ENCODE measurements at places on chromosomes 7 and 10. TPM values are rescaled to one million over a fixed set of nuclear protein-coding genes. Genes with fewer than 3 reads are reported as not detected.

GFRA1 gene
- polyA plus RNA-seq, result 2.7 TPM

DNA sequence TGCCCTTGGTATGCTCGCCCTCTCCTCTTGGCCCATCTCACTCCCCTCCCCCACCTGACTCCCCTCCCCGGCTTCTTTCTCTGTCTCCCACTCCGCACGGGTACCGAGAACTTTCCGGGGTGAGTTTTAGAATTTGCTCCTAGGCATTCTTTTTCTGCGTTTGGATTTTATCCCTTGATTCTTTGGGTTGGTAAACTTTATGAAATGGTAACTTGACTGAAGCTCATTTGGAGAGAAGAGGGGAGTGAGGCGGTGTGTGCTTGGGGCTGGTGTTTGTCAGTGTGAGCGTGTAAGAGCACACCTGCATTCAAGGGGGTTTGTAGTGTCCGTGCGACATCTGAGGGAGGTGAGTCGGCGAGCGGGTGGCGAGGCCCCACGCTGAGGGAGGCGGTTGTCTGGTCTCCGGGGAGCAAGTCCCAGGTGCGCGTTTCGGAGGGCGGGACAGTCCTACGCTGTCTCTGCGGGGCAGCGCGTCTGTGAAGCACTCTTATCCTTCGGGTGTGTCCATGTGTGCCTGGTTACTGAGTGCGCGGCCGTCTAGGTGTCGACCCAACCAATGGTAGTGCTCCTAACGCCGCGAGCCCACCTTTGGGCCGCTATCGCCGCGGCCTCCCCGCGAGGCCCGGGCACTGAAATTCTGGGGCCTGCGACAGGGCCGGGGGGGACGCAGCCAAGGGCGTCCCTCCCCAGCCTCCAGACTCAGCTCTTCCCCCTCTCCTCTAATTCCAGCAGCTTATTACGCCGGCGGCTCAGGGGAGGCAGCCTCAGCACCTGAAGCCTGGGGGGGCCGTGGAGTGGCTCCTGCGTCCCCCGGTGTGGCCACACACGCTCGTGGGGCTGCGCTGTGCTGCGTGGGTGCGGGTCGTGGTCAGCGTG, 2.6 kb upstream of the ZNF503 start:
- DNase-seq, result peak; percentile 83

DNA sequence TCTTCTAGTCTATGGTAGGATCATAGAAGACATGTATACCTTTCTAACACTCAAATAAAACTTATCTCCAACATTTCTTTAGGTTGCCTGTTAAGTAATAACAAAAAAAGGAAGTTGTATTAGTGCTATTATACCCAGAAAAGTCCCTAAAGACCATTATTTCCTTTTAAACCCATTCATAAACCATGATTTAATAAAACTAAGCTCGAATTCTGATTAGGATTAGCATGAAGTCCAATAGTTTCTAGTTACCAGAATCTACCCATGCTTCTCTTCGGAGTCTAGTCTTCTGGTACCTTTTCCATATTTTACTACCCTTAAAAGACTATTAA, 62.7 kb downstream of the USP6NL start:
- DNase-seq, result no peak

DNA sequence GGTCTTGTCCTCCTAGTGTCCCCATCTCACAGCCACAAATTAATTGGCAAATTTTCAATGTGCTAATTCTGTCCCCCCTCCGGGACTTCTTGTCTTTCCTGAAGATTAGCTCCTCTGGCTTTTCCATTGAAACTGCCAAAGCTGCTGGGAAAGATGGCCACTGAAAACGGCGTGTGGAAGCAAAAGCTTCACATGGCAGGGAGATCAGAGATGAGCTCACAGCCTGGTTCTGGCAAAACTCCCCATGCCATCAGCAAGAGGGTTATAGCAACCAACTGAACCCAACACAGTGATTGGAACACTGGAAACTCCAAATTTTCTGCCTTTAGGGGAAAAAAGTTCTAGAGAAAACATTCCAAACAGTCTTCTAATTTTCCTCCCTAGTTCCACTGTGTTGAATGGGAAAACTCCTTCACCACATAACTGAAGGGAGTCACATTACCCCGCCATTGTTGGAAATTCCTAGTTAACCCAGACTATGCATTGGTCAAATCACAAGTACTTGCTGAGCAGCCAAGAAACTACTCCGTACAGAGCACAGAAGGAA, 37.0 kb downstream of the NRAP start:
- DNase-seq, result no peak

CFAP70 gene
- polyA plus RNA-seq, result 19.3 TPM

XRCC2 gene
- 8.2 TPM for polyA plus RNA-seq

DNA sequence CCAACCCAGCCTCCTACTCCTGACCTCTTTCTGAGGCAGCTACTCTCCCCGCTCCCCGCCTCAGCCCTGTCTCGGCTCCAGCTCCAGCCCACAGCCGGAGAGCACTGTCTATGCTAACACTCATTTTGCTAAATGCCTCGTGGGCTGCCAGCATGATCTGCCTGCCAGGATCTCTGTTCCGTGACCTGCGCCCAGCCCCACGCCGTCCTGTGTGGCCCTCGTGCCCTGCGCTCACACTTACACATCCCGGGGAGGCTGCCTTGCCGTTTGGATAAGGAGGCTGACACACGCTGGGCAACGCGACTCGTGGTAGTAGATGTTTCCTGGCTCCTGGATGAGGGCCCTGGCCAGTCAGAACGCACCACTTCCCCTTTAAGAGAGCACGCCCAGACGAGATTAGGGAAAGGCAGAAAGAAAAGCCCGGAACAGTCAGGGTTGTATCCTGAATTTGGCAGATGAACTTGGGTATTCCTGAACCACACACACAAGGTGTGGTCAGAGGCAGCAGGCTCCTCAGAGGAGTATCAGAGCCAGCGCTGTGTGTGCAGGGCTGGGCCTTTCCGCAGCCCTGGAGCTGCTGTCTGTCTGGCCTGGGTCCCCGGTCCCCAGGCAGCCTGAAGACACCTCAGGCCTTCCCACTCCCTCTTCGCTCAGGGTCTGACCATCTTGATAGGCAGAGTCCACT, 97.7 kb upstream of the EFCAB10 start:
- peak; percentile 90 for DNase-seq

SPAM1 gene
- not detected for polyA plus RNA-seq

GRCh38 chr7:2477447-2478398, 1.5 kb upstream of the GRIFIN start:
- peak; percentile 61 for DNase-seq

DNA sequence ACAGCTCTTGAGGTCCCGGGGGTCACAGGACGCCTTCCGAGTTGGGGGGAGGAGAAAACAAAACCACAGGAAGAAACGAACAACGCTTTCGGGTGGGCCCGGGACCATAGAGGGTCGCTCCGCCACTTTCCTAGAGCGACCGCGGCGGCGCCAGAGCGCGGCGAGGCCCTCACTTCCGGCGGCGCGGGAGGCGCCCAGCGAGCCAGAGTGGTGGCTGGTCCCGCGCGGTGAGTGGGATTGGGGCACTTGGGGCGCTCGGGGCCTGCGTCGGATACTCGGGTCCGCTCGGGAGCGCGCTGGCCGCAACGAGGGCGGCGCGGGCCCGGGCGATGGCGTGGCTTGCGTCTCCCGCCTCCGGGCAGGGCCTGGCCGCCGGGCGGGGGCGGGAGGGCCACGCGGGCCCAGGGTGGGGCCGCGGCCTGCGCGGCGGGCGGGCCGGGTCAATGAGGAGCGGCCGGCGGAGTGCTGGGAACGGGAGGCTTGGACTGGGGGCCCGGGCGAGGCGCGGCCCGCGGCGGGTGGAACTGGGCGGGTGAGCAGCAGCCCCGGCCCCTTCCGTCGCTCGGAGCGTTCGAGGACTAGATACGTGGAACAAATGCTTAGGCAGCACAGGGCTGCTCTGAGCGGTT, at the start of gene ZNF22:
Gene ZNF22 (plus strand): TSS at position 172 of the 629 bp plus-strand sequence. CDS start 2,446 bp downstream, outside the sequence.
- peak; percentile 81 for DNase-seq

CRYGN gene
- polyA plus RNA-seq, result 0.60 TPM

GRCh38 chr7:34078864-34079263, 173.5 kb downstream of the BMPER start:
- no peak for DNase-seq

DNA sequence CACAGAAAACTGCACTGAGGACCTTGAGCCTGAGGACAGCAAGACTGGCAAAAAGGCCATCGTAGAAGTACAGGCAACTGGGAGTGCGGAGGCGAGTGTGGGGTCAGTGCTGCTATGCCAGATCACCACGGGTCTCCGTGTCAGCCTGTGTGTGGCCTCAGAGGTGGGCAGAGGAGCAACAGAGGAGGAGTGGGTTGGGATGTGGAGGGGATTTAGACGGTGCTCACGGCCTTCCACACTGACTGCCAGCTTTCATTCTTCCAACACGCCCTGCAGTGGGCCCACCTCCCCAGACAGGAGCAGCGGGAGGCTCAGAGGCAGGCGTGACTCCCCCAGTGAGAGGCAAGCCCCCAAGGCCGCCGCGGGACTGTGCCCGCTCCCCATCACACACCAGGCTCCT, 17.0 kb upstream of the ZMIZ1 start:
- DNase-seq, result no peak

GRCh38 chr7:122528879-122529481, 169.9 kb downstream of the RNF133 start:
- no peak for DNase-seq

CDK14 gene
- polyA plus RNA-seq, result 24.1 TPM

DNA sequence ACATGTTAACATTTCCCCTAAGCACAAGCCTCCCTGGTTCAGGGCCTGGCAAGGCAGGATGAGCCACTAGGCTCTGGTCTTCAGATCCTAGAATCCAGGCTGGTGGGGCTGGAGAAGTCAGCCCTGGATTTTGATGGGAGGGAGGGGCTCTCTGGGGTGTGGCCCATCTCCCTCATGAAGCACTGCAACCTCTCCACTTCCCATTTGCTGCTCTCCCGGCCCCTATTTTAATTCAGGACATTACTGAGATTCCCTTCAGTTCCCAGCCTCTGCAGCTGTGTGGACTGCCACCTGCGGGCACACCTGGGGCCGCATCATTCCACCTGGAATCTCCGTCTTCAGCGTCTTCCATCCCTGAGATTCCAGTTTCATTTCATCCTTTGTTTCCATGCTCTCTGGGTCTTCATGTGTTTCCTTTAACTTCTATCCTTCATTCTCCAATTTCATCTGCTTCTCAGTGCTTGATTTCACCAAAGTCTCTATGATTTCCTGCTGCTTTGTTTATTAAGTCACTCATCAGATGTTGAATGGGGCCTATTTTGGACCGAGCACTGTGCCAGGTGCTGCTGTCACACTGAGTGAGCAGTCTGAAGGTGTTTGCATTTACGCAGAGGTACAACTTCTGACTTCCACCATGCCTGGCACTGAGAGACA, 253.6 kb downstream of the WDR37 start:
- DNase-seq, result no peak

DNA sequence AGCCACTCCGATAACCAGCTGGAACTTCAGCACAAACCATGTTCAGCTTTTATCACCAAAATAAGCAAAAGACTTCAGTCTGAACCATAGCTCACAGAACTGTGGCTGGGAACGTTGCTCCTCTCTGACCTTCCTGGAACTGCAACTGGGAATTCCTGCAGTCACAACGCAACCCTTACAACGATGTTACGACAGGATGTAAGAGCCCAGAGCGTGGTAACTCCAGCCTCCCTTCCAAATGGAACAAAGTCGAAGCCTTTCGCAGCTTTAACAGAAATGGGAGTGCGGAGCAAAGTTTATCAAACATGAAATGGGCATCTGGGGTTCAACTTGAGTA, 162.6 kb downstream of the ADAM12 start:
- DNase-seq, result no peak

DNA sequence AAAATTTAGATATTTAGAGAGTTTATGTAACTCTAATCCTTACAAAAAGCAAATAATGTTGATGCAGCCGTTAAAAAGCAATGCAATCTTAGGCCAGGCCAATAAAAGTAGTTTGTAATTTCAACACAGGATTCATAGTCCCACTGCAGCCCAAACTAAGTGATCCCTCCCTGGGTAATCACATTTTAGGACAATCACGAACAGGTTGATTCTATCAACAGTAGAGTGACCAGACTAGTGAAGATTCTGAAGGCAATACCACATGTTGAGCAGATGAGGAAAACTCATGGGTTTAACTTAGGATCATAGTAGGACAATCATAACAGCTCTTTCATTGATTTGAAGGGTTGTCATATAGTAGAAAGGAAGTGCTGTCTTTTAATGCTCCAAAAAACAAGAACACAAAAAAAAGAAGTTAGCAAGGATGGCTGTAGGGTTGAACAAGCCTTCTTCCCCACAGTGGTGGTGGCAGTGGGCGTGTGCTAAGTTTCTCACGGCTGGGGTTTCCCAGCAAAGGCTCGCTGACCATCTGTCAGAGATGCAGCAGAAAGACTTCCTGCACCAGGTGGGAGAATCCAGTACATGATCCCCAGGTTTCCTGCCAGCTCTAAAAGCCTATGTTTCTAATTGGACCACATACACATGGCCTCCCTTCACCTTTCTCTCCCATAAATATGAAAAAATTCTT, 212.2 kb downstream of the CHRM2 start:
- DNase-seq, result no peak

DNA sequence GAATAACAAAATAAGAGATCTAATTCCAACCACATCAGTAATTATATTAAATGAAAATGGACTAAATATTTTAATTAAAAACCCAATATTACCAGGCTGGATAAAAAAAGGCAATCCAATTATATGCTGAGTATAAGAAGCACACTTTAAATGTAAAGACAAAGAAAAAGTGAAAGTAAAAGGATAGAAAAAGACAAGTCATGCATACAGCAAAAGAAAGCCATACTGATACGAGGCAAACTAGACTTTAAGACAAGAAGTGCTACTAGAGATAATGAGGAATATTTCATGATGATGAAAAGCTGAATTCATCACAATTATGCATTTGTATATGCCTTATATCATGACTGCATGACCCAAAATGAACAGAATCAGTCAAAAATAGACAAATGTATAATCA, 628.6 kb downstream of the PHTF2 start:
- no peak for DNase-seq

DNA sequence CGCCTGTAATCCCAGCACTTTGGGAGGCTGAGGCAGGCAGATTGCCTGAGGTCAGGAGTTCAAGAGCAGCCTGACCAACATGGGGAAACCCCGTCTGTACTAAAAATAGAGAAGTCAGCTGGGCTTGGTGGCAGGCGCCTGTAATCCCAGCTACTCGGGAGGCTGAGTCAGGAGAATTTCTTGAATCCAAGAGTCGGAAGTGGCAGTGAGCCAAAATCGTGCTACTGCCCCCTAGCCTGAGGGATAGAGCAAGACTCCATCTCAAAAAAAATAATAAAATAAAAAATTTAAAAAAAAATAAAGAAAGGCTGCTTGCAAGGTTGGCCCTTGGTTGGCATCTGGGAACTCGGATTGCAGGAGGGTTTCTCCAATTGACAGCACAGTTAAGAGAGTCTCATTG, 221.6 kb downstream of the DGKI start:
- DNase-seq, result no peak

PALD1 gene
- polyA plus RNA-seq, result 21.0 TPM

H2BK1 gene
- polyA plus RNA-seq, result not detected

GIMAP5 gene
- 19.7 TPM for polyA plus RNA-seq

FAM131B gene
- polyA plus RNA-seq, result 2.2 TPM

- DNase-seq, result no peak
Observed at GRCh38 chr7:2640482-2640830, 8.7 kb downstream of the TTYH3 start.

AKR1C2 gene
- 3.2 TPM for polyA plus RNA-seq

OR6V1 gene
- not detected for polyA plus RNA-seq

GRM3 gene
- 0.20 TPM for polyA plus RNA-seq

All from left lung (tissue), 14 donors.